RWPE2 (cell line): ENCODE measurements at places on chromosomes 3 and 15.

- no peak for DNase-seq
These were observed 377.3 kb downstream of the LPP start for GRCh38 chr3:188531210-188531609.

DNA sequence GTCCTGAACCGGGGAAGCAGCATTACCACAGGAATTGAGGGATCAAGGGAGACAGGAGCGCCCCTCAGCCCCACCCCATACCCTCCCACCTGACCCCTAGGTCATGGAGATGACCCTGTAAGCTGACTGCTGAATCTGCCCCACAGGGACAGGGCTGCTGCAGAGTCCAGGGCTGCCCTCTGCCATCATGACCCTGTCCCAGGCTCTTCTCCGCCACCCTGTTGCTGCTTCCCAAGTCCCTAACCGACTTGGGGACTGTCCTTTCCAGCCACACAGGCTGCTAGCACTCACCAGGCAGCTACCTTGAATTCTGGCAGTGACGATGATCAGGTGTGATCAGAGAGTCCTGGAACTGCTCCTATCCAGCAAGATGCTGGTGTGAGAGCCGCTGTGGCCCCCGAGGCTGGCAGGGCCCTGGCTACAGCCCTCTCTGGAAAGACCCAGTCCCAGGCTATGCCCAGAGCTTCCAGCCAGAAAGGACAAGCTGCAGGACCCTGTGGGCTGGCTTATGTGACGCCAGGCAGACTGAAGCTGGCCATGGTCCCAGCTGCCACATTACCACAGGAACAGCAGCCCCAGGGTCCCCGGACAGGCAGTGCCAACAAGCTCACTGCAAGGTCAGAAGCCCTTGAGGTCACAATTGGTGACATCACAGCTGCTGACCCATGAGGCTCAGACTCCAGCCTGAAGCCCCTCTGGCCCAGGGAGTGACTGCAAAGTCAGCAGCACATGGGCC, at the start of gene C3orf22:
Gene C3orf22, minus strand, starts transcription at position 597 of the 736 bp plus-strand sequence. CDS start 5,542 bp downstream, outside the sequence.
- no peak for DNase-seq

DNA sequence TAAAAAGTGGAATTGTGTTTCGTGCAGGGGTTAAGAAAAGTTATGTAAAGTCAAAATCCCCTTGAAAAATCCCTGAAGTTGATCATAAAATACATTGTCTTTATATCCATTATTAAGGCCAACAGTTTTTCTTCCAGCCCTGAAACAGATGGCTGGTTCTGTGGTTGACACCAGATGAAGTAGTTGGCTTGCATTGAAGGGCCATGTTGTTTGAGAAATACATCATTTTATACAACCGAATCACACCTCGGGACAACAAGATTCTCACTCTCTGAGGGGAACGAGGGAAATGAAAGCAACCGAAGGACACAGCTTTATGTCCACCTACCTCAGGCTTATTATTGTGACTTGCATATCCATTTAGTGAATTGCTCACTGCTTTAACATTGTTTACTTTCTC, 126.0 kb upstream of the MITF start:
- DNase-seq = no peak

GRCh38 chr3:185713015-185713414, 111.8 kb downstream of the IGF2BP2 start:
- no peak for DNase-seq

GRCh38 chr3:116591236-116591635, 118.3 kb upstream of the TUSC7 start:
- DNase-seq = no peak

- DNase-seq = no peak
These were observed 20.3 kb downstream of the IMPG2 start for GRCh38 chr3:101300073-101300472.

DNA sequence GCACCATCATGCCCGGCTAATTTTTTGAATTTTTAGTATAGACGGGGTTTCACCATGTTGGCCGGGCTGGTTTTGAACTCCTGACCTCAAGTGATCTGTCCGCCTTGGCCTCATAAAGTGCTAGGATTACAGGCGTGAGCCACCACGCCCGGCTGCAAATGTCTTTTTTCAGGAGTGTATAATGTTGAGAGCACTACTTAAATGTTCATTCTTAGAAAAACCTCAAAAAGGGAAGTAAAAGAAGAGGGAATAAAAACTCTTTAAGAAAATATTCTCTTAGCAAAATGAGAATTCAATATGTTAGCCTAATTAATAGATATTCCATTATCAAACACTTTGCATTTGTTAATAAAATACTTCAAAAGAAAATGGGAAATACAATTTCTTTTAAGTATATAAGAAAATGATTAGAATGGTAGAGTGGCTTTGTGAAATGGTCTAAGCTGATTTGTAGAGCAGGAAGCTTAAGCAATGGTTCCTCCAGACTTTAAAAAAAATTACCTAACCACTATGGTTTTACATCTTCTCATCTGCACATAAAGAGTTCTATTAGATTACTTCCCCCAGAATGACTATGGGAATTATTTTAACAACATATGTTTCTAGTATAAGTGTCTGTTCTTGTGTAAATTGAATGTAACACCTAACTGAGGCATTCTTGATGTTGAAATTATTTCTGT, 226.7 kb upstream of the ALCAM start:
- no peak for DNase-seq

- DNase-seq = no peak
These were observed 8.6 kb downstream of the ZNF445 start for GRCh38 chr3:44468572-44469520.

DNA sequence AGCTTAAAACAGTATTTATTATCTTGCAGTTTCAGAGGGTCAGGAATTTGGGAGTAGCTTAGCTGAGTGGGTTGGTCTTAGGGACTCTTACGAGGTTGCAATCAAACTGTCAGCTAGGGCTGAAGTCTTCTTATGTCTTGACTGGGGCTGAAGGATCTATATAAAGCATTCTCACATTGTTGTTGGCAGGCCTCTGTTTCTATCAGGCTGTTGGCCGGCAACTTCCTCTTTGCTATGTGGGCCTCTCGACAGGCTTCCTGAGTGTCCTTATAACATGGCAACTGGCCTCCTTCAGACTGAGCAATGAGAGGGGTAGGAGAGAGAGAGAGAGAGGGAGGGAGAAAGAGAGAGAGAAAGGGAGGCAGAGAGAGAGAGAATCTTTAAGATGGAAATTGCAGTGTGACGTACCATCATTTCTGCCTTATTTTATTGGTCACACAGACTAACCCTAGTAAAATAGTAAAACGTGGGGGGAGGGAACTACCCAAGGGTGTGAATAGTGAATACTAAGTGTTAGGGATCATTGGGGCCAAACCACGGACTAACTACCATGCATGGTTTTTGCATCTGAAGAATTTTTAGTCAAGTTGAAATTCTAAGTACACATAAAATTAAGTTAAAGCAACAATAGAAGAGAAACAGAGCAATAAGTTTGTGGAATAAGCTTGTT, 16.1 kb downstream of the FGF7 start:
- no peak for DNase-seq

- DNase-seq = no peak
These were observed 127.4 kb downstream of the ATP8B4 start for GRCh38 chr15:49991587-49991986.

GRCh38 chr15:52317688-52318087, 22.1 kb upstream of the MYO5C start:
- no peak for DNase-seq

- no peak for DNase-seq
These were observed 88.0 kb downstream of the DHX36 start for GRCh38 chr3:154236331-154236730.
